ENCODE measurements at places on chromosomes 5 and 9. TPM values are rescaled to one million over a fixed set of nuclear protein-coding genes. Genes with fewer than 3 reads are reported as not detected.
A peak's percentile ranks its signal among the peaks of the same experiment; 100 is the strongest.

C5orf52 gene
- not detected for total RNA-seq

DNA sequence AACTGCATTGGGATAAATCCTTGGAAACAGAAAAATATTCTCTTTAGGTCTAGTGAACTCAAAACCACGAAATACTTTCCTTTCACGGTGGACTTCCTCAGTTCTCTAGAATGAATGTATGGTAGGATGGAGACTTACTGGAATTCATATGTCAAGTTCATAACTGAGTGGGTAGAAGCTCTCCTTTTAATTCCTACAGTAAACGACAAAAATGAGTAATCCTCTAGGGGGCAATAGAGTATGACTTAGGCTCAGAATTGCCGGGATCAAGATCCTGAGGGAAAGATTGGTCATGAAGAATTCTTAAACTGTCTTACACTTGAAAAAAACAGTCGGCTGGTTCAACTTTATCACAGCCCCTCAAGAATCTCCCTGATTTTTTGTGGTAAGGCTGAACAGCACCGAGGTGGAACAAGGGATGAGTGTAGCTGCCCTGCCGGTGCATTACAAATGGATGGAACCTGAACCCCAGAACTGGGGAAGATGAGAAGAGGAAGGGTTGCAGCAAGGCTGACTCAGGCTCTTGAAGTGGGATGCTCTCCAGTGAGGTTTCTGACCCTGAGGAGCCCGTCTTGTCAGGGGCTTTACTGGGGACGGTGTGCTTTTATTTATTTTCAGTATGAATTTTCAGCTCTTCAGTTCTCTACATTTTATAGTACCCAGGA is 14.0 kb upstream of the LOX start:
- H3K4me1 ChIP-seq, result no peaks in the 10 kb centered on the region
- no peak overlapping the region for H3K27ac ChIP-seq
- no peak overlapping the region for H3K4me3 ChIP-seq
- no peaks in the 10 kb centered on the region for H3K36me3 ChIP-seq

DNA sequence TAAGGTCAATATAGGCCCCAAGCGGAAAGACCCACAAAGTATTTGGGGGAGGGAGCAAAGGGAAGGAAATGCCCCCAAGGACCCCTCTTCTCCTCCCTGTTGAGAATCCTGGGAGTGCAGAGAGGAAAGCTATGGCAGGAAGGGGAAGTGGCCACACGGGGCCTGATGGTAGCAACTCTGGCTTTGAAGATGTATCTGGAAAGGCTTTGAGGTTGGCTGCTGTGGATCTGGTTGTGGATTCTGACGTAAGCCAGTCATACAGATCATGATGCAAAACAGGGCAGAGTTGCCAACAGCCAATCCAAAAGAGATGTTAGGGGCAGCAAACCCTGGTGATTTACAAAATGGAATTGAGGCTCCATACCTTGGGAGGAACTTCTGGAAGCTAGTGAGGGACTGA is 108.8 kb downstream of the PRKACG start:
- no peaks in the 10 kb centered on the region for H3K27me3 ChIP-seq
- no peak for DNase-seq
- H3K4me3 ChIP-seq, result no peak overlapping the region
- H3K27ac ChIP-seq, result no peak overlapping the region

CSF1R gene
- 52.8 TPM for total RNA-seq

DNA sequence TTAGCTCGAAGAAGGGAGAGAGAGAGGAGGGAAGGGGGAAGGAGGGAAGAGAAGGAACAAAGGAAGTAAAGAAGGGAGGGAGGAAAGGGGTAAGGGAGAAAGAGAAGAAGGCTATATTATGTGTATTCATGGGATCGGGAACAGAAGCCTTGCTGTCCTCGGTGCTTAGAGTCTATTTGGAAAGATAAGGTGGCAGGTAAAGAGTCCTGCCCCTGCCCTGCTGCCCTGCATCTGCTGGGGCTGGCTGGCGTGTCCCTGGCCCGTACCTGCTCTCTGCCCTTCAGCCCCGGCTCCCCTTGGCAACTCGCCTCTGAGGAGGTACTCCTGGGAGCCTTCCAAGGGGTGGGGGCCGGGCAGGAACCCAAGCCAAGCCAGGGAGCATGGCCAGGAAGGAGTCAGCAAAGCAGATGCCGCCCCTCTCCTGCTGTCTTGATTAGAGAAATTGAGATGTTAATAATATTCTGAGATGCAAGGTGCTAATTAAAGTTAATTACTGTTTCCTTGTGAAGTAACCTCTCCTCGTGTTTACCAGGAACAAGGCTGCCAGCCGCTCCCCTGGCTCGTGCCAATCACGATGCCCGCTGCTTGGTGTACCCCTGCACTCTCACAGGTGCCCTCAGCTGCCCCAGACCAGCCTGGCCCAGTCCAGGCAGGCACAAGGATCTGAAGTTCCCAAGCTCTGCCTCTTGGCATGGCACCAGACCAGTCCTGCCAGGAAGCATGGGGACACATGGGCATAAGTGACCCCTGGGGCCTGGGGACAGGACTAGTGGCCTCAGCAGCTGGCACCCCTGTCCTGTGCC is 36.6 kb downstream of the PCDH1 start:
- DNase-seq, result no peak
- peak overlapping the region; percentile 67 for H3K27ac ChIP-seq
- H3K36me3 ChIP-seq, result no peaks in the 10 kb centered on the region
- no peaks in the 10 kb centered on the region for H3K27me3 ChIP-seq
- peaks cover 8% of the 10 kb centered on the region for H3K4me1 ChIP-seq

ANKHD1 gene
- 136 TPM for total RNA-seq

DNA sequence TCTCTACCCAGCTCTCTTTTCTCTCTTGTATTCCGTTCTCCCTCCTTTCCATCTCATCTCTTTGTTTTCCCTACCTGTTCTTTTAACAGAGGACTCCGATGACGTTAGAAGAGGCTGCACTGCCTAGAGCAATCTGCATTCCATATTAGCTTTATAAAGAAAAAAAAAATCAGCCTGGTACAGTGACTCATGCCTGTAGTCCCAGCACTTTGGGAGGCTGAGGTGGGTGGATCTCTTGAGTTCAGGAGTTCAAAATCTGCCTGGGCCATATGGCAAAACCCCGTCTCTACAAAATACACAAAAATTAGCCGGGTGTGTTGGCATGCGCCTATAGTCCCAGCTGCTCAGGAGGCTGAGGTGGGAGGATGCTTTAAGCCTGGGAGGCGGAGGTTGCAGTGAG is 49.0 kb downstream of the DAPK1 start:
- no peaks in the 10 kb centered on the region for H3K36me3 ChIP-seq
- H3K4me3 ChIP-seq, result no peak overlapping the region
- H3K27me3 ChIP-seq, result no peaks in the 10 kb centered on the region
- H3K27ac ChIP-seq, result no peak overlapping the region

GRCh38 chr5:40514976-40515375 is 164.7 kb upstream of the PTGER4 start:
- H3K4me1 ChIP-seq, result no peaks in the 10 kb centered on the region
- H3K27me3 ChIP-seq, result no peaks in the 10 kb centered on the region
- no peak for DNase-seq

DNA sequence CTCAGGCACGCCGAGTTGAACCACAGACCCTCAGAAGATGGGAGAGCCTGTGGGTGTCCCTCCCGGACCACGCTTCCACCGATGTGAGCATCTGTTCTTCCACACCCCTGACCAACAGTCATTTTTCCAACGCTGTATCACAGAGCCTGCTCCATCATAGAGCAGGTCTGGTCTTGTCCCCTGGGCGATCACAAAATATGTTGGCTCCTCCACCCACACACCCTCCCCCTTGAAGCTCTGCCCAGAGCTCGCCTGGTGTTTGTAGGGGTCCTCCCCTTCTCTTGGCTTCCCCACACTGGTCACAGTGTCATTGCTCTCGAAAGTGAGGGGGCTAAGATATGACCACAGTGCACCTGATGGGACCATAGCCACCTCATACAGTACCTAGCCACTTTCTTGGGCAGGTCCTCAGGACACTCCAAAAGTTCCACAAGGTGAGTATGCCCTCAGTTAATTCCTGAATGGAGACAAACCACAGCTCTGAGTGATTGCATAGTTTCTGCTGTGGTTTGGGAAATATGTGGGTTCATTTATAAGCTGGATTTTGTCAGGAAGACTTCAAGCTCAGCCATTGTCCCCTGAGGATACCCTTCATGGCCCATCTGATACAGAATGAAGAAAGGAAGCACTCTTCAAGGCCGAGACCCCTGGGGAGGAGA is 3.5 kb upstream of the ZNF618 start:
- peaks cover 7% of the 10 kb centered on the region for H3K4me1 ChIP-seq
- DNase-seq, result no peak
- H3K27me3 ChIP-seq, result peaks cover 15% of the 10 kb centered on the region
- H3K27ac ChIP-seq, result no peak overlapping the region
- no peak overlapping the region for H3K4me3 ChIP-seq

C9orf50 gene
- not detected for total RNA-seq

DNA sequence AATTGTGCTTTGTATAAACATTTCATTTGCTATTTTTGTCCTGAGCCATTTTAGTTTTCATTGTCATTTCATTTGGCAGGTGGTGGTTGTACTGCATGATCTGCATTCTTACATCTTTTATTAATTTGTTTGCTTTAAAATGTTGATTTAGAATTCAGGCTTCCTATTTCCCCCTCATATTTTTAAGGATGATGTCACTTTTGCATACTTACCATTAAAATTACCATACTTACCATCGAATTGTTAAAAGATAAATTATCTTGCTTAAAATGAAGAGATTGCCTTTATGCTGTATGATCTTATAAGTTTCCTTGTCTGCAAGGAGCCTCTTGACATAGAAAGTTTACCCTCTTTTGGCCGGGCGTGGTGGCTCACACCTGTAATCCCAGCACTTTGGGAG is 31.1 kb downstream of the DIMT1 start:
- peaks cover 63% of the 10 kb centered on the region for H3K36me3 ChIP-seq
- H3K4me1 ChIP-seq, result no peaks in the 10 kb centered on the region
- H3K4me3 ChIP-seq, result no peak overlapping the region
- no peak overlapping the region for H3K27ac ChIP-seq
- no peak for DNase-seq
- no peaks in the 10 kb centered on the region for H3K27me3 ChIP-seq

FOXI1 gene
- not detected for total RNA-seq

All from left lung (tissue), 14 donors.